Cortex of kidney (tissue), 1 donor: ENCODE measurements at places on chromosomes 2 and 18.

- no peak for DNase-seq
Measured at GRCh38 chr2:161250864-161251436, 57.3 kb upstream of the PSMD14 start.

DNA sequence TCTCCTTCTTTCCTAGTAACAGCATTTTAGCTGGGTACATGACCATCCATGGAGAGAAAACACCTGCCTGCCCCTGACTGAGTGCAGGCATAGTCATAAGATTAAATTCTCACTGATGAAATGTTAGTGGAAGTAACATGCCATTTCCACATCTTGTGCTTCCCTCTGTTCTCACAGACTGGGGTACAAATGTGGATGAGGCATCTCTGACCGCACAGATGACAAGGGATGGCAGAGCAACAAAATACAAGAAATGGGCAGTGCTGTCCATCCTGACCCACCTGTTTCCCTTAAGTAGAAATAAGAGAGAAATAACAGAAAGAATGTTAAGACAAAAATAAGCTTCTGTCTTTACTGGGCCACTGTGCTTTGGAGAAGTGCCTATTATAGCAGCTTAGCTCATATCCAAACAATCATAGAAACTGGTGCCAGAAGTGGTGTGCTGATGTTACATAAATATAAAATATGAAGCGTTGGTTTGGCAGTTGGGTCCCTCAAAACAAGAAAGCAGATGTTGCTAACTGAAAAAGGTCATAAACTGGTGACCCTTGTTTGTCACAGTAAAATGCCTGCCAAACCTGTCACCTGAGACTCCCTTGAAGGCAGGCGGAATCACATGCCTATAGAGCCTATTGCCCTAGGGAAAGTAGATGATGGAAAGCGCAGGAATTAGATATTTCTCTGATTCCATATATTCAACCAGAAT is 72.4 kb upstream of the CCDC150 start:
- DNase-seq, result no peak

- no peak for DNase-seq
Measured at GRCh38 chr2:105180491-105180972, 61.0 kb upstream of the GPR45 start.

DNA sequence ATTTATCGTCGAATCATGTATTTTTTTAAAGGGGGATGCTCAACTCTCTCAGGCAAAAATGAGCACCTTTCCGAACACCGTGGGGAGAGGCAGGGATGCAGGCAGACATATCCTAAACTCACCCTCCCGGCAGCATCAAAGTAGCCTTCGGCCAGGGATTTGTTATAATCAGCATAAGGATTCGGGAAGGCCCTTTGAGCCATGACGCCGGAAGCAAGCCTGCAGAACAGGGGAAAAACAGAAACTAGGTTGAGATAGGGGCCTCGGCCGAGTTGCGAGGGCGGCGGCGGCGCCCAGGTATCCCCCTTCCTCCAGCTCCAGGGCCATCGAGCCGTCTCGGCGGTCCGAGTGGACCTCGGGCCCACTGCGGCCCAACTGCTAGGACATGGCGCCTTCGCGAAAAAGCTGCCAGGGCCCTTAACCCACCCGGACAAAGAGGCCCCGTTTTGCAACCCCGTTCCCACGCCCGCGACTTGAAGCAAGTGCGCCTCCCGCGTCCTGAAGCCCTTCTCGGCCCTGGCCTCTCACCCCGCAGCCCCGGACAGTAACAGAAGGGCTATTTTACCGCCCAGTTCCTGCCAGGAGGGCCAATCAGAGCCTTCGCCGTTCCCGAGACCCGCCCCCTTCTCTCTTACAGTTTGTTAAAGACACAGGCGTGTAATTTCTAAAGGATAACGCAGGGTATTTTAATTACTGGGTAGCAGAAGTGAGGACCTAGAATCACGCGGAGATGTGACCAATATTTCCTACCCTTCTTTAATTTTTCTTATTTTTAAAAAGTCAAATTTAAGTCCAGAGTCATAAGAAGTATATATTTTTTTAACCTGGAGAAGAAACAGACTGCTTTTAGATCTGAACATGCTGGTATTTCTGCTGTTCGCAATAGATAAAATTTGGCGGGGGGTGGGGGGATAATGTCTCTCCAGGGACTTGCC is at the start of gene LANCL1:
TSS of gene LANCL1 (minus strand) at position 566 of the 935 bp plus-strand sequence. CDS start at position 203, 363 bp downstream.
- DNase-seq, result peak; percentile 30

- no peak for DNase-seq
Measured at GRCh38 chr2:157245846-157246764, 11.4 kb upstream of the GALNT5 start.

DNA sequence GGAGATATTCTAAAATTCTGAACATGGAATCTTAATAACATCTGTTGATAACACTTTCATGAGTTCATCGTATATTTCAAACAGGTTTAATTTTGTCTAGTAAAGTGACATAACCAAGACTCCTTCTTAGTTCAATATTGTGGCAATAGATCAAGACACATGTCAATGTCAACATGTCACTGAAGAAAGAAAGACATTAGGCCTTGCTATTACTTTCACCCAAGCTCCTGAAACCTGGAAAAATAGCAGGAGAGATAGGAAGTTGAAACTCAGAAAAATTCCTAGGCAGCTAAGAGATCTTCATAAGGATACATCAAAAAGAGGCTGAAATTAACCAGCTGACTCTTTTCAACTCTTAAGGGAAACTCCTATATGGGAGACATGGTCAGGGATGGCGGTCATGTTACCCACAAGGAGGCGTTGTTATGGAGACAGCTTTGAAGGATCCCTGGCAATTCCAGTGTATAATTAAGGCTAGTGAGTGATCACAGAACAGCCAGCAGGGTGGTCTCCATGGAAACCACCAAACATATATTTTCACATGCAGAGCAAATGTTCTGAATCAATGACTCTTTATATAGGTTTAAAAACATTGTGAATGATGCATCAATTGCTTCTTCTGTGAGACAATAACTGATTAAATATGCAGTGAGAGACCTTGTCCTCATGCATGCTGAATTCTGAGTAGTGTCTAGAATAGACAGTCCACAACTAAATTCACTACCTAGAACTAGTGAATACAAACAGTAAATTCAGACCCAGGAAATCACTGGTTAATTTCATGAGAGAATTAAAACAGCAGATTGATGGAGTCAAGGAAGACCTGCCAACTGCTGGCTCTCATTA is 115.3 kb upstream of the RIOK3 start:
- DNase-seq, result no peak

DNA sequence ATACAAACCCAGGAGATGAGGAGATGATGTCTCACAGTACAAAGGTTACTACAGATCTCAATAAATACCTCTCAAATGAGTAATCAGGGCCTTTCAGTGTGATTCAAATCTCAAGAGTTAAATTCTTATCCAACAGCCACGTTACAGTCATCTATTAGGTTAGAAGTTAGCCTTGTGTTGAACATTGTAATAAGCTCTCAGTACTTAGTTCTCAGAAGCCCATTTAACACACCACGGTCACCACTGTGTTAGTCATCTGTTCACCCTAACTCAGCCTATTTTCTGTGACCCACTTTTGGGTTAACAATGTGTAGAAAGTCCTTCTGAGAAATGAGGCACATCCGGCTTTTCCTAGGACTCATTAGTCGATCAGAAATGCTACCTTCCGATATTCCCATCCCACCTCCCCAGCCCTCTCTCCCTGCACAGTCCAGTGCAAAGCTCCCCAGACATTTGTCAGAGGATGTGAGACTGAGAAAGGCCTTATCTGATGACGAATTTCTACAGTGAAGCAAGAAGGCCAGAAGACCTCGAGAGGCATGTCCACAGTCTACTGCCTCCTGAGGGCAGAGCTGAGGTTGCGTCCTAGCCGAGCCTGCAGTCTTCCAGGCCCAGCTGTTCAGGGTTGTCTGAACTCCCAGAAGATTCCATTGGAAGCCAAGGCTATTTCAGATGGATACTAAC is 92.6 kb downstream of the ACTR2 start:
- DNase-seq, result no peak

DNA sequence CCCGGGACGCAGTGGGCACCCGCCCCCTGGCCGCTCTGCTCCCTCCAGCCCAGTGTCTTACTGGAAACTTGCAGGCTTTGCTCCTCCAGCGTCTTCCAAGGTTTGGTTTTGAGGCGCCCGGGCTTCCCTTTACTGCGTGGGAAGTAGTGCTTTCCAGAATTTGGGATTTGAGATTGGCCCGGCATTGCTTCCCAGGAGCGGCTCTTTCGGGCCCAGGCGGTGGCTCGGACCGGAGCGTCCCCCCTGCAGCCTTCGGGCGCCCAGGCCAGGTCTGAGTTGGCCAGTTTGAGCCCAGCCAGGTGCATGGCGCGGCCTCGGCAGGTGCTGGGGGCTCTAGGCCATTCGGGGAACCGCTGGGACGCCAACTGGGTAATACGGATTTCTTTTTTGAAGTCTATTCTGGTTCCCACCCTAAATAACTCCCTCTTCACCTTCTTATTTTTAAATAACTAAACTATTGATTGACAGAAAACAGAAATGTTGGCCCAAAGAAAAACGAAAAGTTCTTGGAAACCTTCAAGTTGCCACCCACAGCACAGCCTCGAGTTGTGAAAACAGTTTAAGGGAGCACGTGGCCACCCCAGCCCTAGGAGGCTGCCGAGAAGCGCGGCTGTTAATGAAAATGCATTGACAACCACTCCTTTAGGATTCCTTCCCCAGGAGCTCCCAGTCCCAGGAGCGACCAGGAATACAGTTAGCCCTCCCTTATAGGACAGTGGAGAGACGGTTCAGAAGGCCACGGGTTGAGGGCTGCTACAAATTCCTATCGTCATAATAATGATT is 766 bp downstream of the SNTG2 start:
- DNase-seq, result no peak

- no peak for DNase-seq
Measured at GRCh38 chr2:46171996-46172546, 125.1 kb upstream of the EPAS1 start.

- no peak for DNase-seq
Measured at GRCh38 chr2:83866211-83866610, 592.9 kb downstream of the SUCLG1 start.

DNA sequence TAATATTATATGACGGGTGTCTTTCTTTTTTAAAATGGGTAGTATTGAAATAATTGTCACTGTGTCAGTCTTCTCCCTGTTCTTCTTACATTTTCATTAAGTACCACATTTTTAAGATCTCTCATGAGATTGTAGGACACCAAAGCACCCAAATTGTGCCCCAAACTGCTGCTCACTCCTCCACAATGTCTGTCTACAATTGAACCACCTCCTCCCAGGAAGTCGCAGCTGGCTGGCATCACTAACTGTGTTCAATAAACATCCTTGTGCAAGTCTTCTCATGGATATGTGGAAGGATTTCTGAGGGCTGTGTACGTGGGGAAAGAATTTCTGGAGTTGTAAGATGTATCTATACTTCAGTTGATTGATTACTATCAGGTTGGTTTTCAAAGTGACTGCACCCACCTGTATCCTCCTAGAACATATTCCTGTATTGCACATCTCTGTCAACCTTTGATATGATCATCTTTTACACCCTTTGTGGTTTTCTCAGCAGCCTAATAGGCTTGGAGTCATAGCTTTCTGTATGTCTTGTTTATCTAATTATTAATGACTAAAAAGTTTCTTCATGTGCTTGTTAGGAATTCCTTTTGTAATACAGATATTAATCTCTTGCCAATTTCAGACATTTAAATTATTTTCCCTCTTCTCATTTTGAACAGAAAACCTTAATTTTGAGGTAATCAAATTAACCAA is 774.9 kb downstream of the RNF144A start:
- DNase-seq, result no peak

DNA sequence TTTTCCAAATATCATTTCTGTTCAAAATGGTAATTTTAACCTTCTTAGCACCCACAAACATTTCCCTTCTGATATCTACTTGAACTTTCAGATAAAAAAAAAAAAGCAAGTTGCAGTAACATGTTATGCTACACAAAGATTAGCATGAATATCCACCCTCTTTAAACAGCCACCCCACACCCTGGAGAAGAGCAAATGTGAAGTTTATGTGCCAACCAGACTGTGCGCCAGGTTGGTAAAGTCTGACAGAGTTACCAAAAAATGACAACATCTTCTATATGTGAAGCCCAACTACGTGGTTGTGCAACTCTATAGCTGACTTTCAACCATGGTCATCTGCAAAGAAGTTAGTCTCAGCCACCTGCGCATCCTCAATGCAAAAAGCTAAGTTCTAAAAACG is 62.6 kb downstream of the BCL11A start:
- DNase-seq, result no peak

DNA sequence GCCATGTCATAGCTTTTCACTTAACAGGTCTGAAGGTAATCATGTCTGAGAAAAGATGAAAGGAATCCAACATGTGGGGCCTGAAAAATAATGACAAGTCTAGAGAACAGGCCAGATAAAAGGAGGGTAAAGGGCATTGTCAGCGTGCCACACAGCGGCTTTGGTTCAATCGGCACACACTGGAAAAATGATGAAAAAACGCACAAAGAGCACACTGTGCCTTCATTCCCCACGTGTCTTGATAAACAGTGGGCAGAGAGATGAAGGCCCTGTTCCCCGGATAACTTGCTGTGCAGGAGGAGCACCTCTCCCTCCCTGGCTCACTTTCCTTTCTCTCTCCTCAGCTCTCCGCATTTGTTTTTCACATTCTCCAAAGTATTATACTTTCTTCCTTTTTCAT is 766.3 kb downstream of the TDRD15 start:
- DNase-seq, result no peak

GRCh38 chr2:68917034-68917718 is 35.5 kb downstream of the GKN2 start:
- no peak for DNase-seq

- DNase-seq, result peak; percentile 18
Measured at GRCh38 chr2:156334496-156335478, 2.3 kb upstream of the NR4A2 start.

GRCh38 chr2:40208463-40208862 is 243.4 kb downstream of the SLC8A1 start:
- DNase-seq, result no peak

GRCh38 chr2:130346741-130347066 is 4.0 kb downstream of the IMP4 start:
- no peak for DNase-seq

GRCh38 chr2:20430035-20430434 is 16.8 kb upstream of the RHOB start:
- no peak for DNase-seq

DNA sequence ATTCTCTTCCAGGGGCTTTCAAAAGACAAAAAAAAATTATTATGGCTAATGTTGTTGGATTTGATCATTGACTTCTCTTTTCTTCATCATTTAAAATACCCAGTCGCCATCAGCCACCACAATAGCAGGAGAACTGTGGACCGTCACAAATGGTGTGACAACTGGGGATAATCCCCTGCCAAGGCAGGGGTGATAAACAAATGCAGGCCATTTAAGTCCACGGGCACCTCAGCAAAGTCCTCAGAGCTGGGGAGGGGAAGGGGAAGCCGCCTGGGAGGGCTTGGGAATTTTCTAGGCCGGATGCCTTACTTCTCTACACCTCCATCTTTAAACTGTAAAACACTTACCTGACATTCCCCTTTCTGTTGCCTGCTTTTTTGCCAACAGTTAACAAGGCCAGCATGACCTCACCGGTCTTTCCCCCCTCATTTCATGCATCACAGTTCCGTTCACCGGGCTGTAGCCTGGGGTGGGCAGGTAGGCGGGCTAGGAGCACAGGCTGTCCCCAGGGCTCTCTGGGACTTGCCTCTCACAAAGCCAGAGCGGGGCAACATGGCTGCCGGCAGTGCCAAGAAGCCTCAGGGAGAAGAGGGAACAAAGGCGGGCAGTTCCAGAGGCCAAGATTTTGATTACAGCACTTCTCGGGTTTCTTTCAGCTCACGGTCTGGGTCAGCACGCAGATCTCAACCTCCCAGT is 820.4 kb downstream of the BCL11A start:
- no peak for DNase-seq
